ENCODE measurements at places on chromosomes 11 and 22.

DNA sequence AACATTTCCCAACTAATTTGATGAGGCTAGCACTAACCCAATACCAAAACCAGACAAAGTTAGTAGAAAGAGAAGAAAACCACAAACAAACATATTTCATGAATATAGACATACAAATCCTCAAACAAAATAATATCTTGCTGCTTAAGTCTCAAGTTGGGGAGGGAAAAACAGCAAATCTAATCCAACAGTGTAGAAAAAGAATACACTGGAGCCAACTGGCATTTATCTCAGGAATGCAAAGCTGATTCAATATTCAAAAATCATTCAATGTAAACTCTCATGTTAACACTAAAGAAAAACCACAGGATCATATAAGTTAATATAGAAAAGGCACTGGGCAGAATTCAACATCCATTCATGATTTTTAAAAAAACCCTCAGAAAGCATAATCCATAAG, 18.2 kb downstream of the GNB1L start:
- DNase-seq: no peak

DNA sequence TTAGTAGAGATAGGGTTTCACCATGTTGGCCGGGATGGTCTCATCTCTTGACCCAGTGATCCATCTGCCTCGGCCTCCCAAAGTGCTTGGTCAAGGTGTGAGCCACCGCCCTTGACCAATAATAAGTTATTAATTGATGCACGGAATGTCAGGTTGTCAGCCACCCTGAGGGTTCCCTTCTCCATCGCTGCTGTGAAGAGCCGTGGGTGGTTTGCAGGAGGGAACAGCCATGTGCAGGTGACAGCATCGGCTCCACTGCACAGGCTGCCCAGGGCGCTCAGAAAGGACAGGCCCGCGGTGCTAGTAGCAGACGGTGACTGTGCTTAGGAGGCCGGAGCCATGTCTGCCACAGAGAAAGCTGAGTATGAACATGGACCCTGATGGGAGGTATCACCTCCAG, 814.0 kb downstream of the BRD1 start:
- no peak for DNase-seq

- no peak for DNase-seq
These were observed 23.4 kb upstream of the GRAMD4 start for GRCh38 chr22:46596819-46597218.

DNA sequence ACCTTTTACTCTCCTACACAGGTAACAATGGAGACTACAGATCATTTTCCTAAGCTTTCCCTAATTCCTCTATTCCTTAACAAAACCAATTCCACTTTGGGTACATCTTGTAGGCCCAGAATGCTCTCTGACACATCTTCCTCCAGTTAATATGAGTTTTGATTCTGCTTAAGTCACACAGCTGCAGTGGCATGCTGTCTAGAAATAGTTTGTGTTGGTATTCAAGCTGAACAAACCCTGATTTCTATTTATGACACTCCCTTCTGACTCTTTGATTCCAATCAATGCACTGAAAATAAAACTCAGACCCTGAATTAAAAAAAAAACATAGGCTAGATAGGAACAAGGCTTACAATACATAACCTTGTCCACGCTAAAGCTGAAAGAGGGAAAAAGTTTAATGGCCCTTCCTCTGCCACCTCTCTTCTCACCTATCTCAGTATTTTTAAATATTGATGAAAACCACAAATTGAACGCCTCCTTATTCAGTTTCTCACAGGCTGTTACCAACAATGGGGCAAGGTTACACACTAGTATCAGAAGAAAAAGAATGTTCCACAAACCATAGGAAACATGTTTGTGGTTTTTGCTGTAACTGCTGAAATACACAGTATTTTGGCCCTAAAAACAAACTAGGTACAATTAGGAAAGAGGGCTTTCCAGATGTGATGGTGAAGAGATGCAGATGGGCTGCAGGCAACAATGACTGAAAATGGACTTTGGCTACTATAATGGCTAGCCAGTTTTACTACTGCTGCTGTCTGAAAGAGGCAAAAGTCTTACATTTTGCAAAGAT, 35.7 kb upstream of the GAB2 start:
- no peak for DNase-seq

GRCh38 chr11:107266455-107266854, 191.2 kb downstream of the CWF19L2 start:
- no peak for DNase-seq
